ENCODE measurements at places on chromosomes 2 and 18. TPM values are rescaled to one million over a fixed set of nuclear protein-coding genes. Genes with fewer than 3 reads are reported as not detected.

- H3K4me1 ChIP-seq, result peaks cover 27% of the 10 kb centered on the region
- H3K27ac ChIP-seq, result no peak overlapping the region
- no peak overlapping the region for H3K4me3 ChIP-seq
- DNase-seq, result no peak
- no peaks in the 10 kb centered on the region for H3K27me3 ChIP-seq
- H3K36me3 ChIP-seq, result peaks cover 14% of the 10 kb centered on the region
Measured at GRCh38 chr2:64595397-64596176, 58.1 kb downstream of the SERTAD2 start.

Gene LYPD1
- total RNA-seq, result not detected

- DNase-seq, result peak; percentile 84
- H3K36me3 ChIP-seq, result no peaks in the 10 kb centered on the region
- peaks cover 2% of the 10 kb centered on the region for H3K27me3 ChIP-seq
- peaks cover 28% of the 10 kb centered on the region for H3K4me1 ChIP-seq
- H3K4me3 ChIP-seq, result no peak overlapping the region
- H3K27ac ChIP-seq, result peak overlapping the region; percentile 69
Measured at GRCh38 chr2:37615804-37616676, 55.4 kb downstream of the CDC42EP3 start.

DNA sequence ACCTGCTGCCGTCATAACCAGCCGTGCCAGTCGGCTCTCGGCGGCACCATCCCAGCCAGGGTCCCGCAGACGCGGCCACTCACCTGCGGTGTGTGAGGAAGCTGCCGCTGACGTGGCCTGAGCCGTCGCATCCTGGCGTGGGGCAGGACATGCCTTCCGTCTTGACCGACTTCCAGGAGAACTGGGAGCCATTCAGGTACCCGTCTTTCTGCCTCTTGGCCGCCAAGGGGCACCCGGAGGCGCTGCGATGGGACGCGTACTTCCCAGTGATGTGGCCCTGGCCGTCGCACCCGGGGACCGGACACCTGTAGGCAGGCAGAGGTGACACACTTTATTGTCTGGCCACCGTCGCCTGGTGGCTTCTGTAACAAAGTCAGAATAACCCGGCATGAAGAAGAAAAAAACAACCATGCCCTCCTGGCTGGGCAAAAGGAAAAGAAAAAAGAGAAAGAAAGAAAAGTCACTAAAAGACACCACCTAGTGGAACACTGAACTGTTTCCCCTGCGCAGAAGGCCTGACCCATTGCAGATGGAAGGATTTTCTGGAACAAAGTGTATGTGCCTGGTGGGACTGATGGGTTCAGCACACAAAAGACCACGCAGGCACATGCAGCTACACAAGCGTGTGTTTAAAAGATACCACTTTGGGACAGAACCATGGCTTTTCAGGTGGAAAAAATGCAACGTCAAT lies 94.9 kb upstream of the PXDN start:
- no peak overlapping the region for H3K4me3 ChIP-seq
- no peaks in the 10 kb centered on the region for H3K4me1 ChIP-seq
- no peaks in the 10 kb centered on the region for H3K36me3 ChIP-seq
- no peaks in the 10 kb centered on the region for H3K27me3 ChIP-seq
- H3K27ac ChIP-seq, result no peak overlapping the region
- no peak for DNase-seq

DNA sequence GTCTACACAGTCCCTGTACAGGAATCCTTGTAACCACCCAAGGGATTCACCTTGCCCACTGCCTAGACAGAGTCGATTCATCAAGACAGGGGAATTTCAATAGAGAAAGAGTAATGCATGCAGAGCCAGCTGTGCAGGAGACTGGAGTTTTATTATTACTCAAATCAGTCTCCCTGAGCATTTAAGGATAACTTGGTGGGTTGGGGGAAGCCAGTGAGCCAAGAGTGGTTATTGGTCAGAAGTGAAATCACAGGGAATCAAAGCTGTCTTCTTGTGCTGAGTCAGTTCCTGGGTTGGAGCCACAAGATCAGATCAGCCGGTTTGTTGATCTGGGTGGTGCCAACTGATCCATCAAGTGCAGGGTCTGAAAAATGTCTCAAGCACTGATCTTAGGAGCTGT lies 17.8 kb upstream of the FAM98A start:
- no peak overlapping the region for H3K27ac ChIP-seq
- no peaks in the 10 kb centered on the region for H3K27me3 ChIP-seq
- no peaks in the 10 kb centered on the region for H3K4me1 ChIP-seq
- H3K36me3 ChIP-seq, result no peaks in the 10 kb centered on the region
- DNase-seq, result no peak
- H3K4me3 ChIP-seq, result no peak overlapping the region

DNA sequence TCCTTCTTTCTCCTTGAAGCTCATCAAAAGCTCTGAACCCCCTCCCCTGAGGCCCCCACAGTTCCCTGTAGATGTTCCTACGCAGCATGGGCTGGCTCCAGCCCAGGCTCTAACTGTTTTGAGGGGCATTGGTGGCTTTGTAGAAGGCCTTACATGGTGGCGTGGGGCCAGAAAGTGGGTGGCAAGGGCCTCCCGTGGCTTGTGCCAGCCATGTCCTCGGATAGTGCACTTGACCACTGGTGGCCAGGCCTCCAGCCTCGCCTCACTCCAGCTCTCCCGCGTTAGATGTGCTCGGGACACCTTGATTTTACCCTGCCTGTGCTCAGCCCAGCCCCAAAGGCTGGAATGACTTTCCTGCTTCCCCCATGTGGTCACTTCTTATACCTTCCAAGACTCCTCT lies 92.9 kb downstream of the TWIST2 start:
- no peaks in the 10 kb centered on the region for H3K36me3 ChIP-seq
- H3K27ac ChIP-seq, result no peak overlapping the region
- no peak for DNase-seq
- no peaks in the 10 kb centered on the region for H3K27me3 ChIP-seq
- no peaks in the 10 kb centered on the region for H3K4me1 ChIP-seq
- H3K4me3 ChIP-seq, result no peak overlapping the region

- H3K27me3 ChIP-seq, result no peaks in the 10 kb centered on the region
- DNase-seq, result no peak
- H3K36me3 ChIP-seq, result no peaks in the 10 kb centered on the region
- no peak overlapping the region for H3K4me3 ChIP-seq
Measured at GRCh38 chr2:190352668-190353536, 9.5 kb downstream of the INPP1 start.

DNA sequence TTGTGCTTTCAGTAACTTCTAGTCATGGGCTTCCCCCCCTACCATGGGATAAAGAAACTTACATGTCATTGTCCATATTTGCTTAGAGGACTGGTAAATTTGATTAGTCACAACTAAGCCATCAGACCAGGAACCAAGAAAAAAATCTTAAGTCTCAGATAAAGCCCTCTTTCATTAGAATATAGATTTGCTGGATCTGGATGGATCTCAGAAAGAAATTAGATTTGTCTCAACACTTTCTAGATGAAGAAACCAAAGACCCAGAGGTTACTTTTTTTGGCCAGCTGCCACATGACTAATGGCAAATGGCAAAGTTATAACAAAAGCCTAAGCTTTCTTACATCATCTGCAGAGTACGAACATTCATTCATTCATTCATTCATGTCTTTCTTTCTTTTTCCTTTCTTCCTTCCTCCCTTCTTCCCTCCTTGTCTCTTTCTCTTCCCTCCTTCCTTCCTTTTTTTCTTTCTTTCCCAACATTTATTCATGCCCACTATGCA lies 60.2 kb downstream of the CDCA7 start:
- no peak overlapping the region for H3K4me3 ChIP-seq
- peaks cover 21% of the 10 kb centered on the region for H3K27me3 ChIP-seq
- DNase-seq, result no peak
- no peak overlapping the region for H3K27ac ChIP-seq
- no peaks in the 10 kb centered on the region for H3K4me1 ChIP-seq

Gene CRIM1
- 19.0 TPM for total RNA-seq

Gene EPG5
- 15.5 TPM for total RNA-seq

Gene SNORC
- 1.2 TPM for total RNA-seq

Gene EVA1A
- not detected for total RNA-seq

DNA sequence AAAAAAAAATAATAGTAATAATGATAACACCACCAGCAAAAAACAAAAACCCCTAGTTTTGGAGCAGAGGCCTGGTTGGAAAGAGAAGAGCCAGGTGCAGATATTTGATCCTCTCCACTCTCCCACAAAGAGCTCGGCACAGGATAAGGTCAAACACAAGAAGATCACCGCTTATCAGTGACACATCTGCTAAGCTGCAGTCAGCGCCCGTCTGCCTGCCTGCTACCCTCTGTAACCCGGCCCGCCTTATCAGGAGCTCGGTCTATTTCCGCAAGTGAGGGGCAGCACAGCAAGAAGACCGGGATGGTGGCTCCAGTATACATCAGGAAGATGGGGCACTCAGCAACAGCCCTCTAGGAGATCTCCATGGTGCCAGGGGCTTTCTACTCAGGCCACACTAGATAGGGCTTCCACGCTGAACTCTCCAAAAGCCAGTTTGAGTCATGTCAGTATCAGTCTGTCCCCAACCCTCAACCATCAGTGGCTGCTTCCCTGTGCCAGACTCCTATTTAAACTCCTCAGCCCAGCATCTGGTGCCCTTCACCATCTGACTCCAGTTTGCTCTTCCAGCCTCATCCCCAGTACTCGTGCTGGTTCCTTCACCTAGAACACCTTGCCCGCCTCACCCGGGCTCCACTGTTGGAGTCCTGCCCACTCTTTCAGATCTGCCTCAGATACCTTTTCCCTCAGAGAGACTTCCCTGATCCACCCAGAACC lies 67.3 kb upstream of the PPP1CB start:
- H3K4me3 ChIP-seq, result no peak overlapping the region
- no peaks in the 10 kb centered on the region for H3K27me3 ChIP-seq
- peaks cover 58% of the 10 kb centered on the region for H3K4me1 ChIP-seq
- no peak for DNase-seq
- no peaks in the 10 kb centered on the region for H3K36me3 ChIP-seq

DNA sequence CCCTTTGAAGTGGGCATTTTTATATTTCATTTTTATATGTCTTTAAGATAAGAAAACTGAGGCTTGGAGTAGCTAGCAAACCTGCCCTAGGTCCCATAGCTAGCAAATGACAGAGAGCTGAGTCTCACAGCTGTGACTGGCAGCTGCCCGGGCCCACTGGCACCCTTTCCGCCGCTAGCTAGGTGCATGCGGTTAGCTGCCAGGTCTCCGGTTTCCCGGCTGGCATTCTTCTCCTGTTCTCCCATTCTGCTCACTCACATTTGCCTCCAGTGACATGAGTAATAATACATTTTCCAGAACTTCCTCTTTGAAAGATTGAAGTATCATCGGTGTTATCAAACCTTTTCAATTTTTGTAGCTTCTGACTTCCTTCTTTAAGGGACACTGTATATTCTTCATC lies 38.7 kb downstream of the MTCL1 start:
- H3K4me3 ChIP-seq, result no peak overlapping the region
- no peak overlapping the region for H3K27ac ChIP-seq
- H3K4me1 ChIP-seq, result peaks cover 18% of the 10 kb centered on the region
- no peaks in the 10 kb centered on the region for H3K36me3 ChIP-seq
- peaks cover 7% of the 10 kb centered on the region for H3K27me3 ChIP-seq
- DNase-seq, result no peak

DNA sequence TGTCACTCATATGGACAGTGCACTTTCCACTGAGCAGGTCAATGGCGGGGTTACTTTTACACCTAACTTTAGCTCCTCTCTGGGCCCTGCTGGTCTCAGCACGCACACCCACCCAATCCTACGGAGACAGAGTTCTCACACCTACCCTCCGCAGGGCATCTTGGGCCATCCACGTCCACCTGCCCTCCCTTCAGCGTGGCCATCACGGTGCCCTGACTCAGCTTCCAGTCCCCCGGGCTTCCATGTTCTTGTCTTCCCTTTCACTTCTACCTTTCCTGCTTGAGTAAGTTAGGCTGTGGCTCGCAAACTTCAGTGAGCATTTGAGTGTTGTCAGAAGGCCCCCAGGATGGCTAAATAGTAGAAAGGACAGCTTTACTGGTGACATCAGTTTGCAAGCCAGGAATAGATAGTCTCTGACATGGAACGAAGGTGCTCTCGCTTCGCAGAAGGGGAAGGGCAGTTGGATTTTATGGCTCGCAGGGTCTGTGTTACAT lies 232.4 kb downstream of the SEPTIN10 start:
- peaks cover 2% of the 10 kb centered on the region for H3K27me3 ChIP-seq
- no peak overlapping the region for H3K27ac ChIP-seq
- H3K4me1 ChIP-seq, result no peaks in the 10 kb centered on the region
- DNase-seq, result no peak

Gene RAB27B
- total RNA-seq, result 0.45 TPM

Gene PTPN2
- total RNA-seq, result 68.8 TPM

GRCh38 chr2:112290088-112290487 lies 14.7 kb downstream of the ZC3H6 start:
- no peak overlapping the region for H3K4me3 ChIP-seq
- no peaks in the 10 kb centered on the region for H3K4me1 ChIP-seq
- no peak overlapping the region for H3K27ac ChIP-seq
- H3K36me3 ChIP-seq, result no peaks in the 10 kb centered on the region

DNA sequence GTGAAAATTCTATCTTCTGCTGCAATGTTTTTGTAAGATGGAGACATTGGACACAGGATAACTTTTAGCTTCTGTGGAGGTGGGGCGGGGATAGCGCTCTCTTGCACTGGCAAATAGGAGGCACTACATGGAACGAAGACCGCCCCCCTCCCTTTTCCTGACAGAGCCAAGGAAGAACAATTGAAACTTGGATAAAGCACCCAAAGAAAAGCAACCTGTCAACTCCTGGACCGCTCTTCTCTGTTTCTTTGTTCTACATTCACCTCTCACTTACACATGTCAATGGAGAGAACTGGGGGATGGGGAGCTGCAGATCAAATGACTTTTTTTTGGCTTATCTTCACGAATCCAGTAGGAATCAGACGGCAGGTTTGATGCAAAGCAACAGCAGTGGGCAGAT lies 126.3 kb upstream of the CHAC2 start:
- no peaks in the 10 kb centered on the region for H3K4me1 ChIP-seq
- H3K27me3 ChIP-seq, result no peaks in the 10 kb centered on the region
- no peaks in the 10 kb centered on the region for H3K36me3 ChIP-seq
- no peak overlapping the region for H3K4me3 ChIP-seq

DNA sequence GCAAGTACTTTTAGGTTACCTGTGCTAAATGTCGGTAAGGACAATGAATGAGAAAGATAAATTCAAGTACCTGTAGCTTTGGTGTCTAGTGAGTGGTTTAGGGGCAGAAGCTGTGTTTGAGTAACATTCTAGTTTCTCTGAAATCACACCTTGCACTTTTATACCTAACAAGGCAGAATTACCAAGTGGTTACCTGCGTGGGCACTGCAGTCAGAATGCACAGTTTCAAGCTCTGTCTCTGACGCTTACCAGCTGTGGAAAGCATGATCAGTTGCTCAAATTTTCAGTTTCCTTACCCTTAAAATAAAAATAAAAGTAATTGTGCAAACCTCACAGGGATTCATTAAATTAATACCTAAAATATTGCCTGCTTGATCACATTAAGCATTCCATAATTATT lies 846.9 kb upstream of the VRK2 start:
- H3K27ac ChIP-seq, result no peak overlapping the region
- no peak overlapping the region for H3K4me3 ChIP-seq
- H3K36me3 ChIP-seq, result no peaks in the 10 kb centered on the region

Gene ASB18
- not detected for total RNA-seq

DNA sequence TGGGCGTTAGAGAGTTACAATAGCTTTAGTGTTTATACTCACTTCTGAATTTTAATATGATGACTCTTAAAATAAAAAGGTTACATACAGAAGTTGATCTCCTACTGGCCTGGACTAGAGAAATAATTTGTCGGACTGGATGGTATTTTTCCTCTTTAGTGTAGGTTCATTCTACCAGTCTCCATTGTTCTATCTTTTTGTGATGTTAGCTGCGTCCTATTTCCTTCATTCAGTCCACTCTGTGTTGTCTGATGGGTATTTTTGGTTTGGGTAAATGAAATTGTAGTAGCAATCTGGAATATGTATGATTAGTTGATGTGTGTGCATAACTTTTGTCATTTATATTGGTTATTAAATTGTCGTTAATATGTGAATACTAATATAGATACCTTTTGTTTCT lies 5.3 kb downstream of the DDX1 start:
- DNase-seq, result no peak
- H3K4me3 ChIP-seq, result no peak overlapping the region
- peaks cover 54% of the 10 kb centered on the region for H3K36me3 ChIP-seq
- H3K27ac ChIP-seq, result no peak overlapping the region

Gene SERTAD2
- total RNA-seq, result 24.6 TPM
